ENCODE measurements at places on chromosomes 6 and 20.

GRCh38 chr20:59182401-59183044 is 18.9 kb downstream of the ZNF831 start:
- DNase-seq = no peak

- DNase-seq = no peak
Observed at GRCh38 chr20:6333110-6333509, 210.3 kb upstream of the FERMT1 start.

- no peak for DNase-seq
Observed at GRCh38 chr6:47353871-47354270, 44.2 kb upstream of the TNFRSF21 start.

DNA sequence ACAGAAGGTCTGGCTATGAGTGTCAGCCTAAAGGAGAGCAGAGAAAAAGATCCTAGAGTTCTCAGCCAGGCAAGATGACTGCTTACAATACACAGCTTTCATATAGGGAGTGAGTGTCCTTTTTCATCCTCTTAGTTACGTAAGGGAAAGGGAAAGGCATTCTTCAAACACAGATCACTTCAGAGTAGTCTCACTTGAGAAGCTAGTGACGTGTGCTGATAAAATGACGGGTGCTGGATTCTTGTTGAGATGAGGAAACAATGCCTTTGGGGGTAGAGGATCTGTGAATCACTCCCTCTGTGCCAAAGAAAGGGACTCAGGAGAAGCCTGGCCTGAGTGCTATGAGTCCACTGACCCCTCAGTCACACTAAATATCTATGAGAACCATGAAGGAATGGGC is 117.3 kb downstream of the QRSL1 start:
- DNase-seq = no peak

- no peak for DNase-seq
Observed at GRCh38 chr6:164195942-164196281, 781.4 kb downstream of the QKI start.

GRCh38 chr6:38603496-38603895 is 36.2 kb downstream of the BTBD9 start:
- DNase-seq = no peak

DNA sequence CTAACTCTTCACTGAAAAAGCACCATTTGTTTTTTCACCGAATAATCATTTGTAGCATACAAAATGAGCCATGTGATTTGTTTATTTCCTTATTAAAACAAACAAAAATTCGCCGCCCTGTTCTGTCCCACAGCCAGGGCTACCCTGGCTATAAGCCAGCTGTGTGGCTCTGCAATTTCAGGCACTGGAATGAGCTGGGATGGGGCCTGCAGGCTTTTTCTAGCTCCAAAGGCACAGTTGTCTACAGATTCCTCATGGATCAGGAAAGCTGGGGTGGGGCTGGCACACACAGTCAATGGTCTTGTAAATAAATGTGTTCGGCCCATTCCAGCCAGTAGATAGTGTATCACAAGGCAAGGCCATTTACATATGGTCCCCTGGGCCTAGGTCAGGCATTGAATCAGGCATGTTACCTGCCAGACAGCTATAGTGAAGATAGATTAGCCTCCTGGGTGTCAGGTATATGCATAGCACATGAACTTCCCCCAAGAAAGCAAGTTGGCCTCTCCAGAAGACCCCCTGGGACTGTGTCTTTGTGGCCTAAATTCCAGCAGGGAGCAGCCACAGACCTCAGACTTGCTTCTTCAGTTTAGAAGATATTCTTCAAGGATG is 608.9 kb downstream of the MAFB start:
- DNase-seq = no peak

DNA sequence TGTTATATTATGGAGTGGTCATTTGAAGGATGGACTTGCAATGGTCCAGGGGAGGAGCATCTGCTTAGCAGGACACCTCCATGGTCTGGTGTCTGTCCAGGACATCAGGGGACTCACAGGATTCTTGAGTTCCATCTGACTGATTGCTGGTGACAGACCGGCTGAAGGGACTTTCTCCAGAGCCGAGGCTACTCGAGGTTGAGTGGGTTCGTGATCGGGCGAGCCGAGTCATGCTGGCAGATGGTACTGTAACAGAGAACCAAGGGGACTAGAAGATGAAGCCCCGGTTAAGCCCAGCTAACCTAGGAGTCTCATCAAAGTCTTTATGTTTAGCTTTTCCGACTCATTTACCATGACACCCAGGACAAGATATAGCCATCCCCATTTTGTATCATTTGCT is 7.5 kb upstream of the SLA2 start:
- no peak for DNase-seq

- DNase-seq = no peak
Observed at GRCh38 chr20:56986476-56986875, 280.0 kb downstream of the BMP7 start.

DNA sequence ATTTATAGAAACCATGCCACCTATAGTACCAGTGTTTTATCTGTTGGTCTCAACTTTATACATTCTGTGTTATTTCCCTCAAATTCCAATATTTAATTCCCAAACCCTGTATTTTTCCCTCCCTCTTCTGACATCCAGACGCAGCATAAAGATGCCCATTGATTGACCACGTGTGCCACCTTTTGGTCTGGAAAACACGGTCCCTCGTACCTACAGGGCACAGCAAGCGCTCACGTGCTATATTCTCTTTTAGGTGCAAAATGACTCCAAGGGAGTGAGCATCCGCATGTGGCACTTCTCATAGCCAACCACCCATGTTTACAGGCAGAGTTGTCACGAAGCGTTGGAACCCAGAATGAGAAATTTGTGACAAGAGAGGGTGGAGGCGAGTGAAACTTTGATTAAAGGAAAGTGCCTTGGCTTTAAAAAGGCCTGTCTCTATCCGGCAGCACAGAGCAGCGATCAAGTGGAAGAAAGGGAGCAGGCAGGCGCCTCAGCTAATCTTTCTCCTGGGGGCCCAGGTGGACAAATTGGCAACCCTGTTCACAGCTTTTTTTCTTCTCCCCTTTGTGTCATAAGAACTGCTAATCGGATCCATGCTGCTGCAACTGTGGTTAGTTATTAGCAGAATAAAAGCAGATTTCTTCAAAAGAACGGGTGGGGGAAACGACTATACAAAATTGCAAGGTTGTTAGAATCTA is 225.9 kb downstream of the TMEM242 start:
- DNase-seq = no peak

DNA sequence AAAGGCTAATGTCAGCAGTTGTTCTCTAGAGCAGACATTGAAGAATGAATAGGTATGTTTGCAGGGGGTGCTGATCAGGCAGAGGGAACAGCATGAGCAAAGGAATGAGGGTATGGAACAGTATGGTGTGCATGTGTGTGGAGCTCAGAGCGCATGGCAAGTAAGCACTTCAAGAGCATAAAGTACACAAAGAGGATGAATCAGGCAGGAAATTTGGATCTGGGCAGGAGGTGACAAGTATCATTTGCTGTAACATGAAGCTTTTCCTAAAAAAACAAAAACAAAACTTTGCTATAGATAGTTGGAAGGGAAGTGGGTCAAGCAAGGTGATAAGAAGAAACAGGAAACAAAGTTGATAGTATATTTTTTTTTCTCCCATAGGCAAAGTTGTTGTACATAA is 746.8 kb downstream of the HDGFL1 start:
- no peak for DNase-seq

GRCh38 chr6:133805876-133806275 is 83.0 kb upstream of the TCF21 start:
- no peak for DNase-seq

GRCh38 chr6:157688275-157688959 is 134.6 kb upstream of the SNX9 start:
- no peak for DNase-seq

DNA sequence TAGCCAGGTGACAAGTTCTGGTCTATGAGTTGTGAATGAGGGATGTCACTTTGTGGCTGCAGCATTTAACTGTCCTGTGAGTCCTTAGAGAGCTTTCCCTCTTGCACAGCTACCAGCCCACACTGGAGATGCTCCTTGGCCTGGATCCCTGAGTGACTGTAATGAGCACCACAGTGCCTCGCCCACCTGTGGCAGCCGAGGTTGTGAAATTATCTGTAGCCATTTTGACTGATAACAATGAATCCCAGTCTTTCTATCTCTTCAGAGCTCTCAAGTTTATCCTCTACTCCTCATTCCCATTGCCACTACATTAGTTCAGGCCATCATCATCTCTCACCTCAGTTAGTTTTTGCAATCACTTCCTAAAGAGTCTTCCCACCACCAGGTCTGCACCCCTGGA is 41.3 kb upstream of the BEND3 start:
- DNase-seq = no peak

DNA sequence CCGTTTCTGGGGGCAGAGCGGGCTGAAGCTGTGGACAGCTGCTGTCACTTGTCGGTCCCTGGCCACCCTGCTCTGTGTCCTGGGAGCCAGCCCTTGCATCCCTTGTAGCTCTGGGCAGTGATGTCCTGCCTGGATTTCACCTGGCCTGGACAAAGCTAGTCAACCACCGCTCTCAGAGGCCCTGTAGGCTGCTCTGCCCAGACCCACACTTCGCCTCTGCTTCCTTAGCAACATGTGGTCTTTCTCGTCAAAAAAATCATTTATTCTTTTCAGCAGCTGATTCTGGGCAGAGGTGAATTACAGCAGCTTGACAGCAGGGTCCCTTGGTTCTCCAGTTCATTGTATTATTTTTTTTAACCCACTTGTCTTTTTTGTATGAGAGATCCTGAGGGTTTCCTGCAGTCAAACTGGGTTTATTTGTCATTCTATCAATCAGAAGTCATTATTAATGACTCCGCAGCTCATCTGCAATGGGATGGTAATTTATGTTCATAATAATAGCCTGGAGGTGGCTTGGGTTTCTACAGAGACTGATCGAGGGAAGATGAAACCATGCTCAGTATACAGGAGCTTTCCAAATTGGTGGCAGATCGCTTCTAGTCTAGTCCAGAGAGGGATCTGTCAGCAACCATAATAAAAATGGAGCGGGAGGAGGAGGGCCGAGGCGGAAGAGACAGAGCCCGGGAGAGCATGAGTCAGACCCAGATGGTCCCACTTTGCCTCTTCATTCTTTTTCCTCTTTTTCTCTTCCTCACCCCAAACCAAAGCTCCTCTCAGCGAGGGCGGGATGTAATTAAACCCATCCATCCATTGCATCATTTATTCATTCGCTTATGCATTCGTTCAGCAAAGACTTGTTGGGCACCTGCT is 22.4 kb downstream of the EDN3 start:
- no peak for DNase-seq

DNA sequence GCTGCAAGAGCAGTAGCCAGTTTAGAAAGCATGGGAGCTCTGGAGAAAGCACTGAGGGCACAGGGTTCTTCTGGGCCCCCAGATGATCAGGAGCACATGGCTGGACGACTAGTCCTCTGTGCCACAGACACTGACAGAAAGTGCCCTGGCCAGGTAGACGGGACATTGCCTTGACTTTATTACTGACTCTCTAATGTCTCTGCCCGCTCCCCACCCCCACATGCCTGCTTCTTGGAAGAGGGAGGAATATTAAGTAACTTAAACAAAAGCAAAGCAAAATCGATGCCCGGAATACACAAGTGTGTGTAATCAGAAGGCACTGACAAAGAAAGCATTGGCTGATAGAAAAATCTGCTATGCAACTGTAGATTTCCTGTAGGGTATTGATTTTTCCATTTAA is 99.3 kb downstream of the SOBP start:
- DNase-seq = no peak

- DNase-seq = no peak
Observed at GRCh38 chr6:20870021-20870420, 335.8 kb downstream of the CDKAL1 start.

GRCh38 chr6:93304505-93304904 is 114.9 kb downstream of the EPHA7 start:
- no peak for DNase-seq

DNA sequence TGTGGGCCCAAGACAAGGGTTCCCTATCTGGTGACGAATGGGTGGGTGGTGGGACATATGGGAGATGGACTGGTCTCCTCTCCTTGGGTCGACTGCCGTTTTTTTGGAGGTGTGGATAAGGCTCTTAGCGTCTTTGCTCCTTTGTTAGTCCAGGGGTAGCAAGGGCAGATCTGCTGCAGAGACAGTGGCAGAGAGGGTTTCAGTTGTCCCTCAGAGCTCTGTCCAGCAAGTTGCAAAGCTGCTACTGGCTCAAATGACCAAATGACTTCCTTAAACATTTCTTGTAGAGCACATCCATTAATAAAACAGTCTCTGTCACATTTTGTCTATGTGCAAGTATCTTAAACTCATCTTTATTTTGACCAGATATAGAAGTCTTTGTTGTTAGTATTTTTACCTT is 508.0 kb upstream of the ADGRB3 start:
- no peak for DNase-seq

- no peak for DNase-seq
Observed at GRCh38 chr20:48604936-48605335, 222.9 kb downstream of the PREX1 start.

- DNase-seq = no peak
Observed at GRCh38 chr20:13029687-13030375, 21.1 kb downstream of the SPTLC3 start.

DNA sequence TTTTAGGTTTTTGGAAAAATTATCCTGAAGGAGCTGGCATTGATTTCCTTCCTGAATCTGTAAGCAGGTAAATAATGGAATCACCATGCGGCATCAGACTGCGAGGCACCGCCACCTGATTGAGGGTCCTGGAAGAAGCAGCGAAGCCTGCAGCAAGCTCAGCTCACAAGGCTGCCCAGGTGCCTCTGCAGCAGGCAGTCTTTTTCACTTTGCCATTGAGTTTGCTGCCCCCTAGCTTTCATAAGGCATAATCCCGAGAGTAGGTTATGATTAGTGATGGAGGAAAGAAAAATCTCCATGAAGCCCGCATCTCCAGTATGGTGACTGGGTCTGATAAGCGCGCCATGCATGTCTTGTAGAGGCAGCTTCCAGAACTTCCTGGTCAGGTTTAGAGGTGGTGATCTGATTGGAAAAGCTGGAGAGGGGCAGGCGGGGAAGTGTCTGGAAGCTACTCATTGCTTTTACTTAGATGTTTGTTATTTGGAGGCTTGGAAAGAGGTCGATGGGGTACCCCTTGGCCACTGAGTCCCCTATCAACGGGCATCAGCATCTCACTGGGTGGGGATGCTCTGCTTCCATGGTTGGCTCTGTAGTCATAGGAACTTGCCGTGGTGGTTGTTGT is 26.7 kb downstream of the IYD start:
- no peak for DNase-seq

DNA sequence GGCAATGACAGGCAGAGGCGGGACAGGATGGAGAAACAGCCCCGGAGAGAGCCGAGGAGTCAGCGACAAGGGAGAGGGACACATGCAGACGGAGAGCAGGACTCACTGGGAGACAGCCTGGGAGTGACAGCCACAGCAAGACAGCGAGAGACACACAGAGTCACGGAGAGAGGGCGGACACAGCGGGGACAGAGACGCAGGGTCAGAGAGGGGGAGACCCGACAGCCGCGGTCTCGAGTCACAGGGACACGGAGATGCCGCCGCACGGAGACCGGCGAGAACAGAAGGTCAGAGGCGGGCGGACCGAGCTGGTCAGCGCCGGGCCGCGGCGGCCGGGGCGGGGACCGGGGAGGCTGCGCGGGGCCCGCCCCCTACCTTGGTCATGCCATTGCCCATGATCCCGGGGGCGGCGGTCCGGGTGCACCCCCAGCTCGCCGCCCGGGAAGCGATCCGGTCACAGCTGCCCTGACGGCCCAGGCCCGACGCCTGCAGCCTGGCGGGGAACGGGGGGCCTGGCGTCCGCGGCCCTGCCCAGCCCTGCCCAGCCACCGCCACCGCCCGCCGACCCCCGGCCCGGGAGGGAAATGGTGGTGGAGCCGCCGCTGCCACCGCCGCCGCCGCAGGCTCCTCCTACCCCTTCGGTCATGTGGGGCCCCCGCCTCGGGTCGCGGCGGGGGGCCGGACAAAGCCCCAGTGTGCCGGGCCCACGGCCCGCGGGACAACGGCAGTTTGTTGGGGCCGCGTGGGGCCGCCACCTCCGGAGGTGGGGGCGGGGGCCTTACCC is at the start of the genes DUSP15 and TTLL9:
DUSP15 (minus strand) TSS at position 586 of the 784 bp plus-strand sequence; CDS start at position 396, 190 bp downstream.
TTLL9 (plus strand) TSS at position 693 of the 784 bp plus-strand sequence. CDS start 493 bp downstream, outside the sequence.
- no peak for DNase-seq

Measured in stimulated activated CD8-positive, alpha-beta memory T cell treated with anti-CD3 and anti-CD28 coated beads, Interleukin-15, amount 100 ng/mL, for 24 hours (primary cell).